ENCODE measurements at places on chromosomes 16 and 17. TPM values are rescaled to one million over a fixed set of nuclear protein-coding genes. Genes with fewer than 3 reads are reported as not detected.

The MT1H gene
- polyA plus RNA-seq, result not detected

The LPO gene
- not detected for polyA plus RNA-seq

The CPPED1 gene
- 9.8 TPM for polyA plus RNA-seq

The PLD2 gene
- polyA plus RNA-seq, result 1.9 TPM

The TBC1D26 gene
- 0.23 TPM for polyA plus RNA-seq

The KRTAP3-1 gene
- not detected for polyA plus RNA-seq

The HEATR9 gene
- 0.55 TPM for polyA plus RNA-seq

The CYB5B gene
- 115 TPM for polyA plus RNA-seq

GRCh38 chr17:11495613-11496012, 102.7 kb upstream of the DNAH9 start:
- DNase-seq, result no peak

GRCh38 chr16:51592535-51593300, 441.6 kb upstream of the SALL1 start:
- no peak for DNase-seq

- DNase-seq, result no peak
Observed at GRCh38 chr16:89536371-89536770, 24.1 kb upstream of the RPL13 start.

- DNase-seq, result no peak
Observed at GRCh38 chr16:5451641-5452040, 354.0 kb upstream of the EEF2KMT start.

DNA sequence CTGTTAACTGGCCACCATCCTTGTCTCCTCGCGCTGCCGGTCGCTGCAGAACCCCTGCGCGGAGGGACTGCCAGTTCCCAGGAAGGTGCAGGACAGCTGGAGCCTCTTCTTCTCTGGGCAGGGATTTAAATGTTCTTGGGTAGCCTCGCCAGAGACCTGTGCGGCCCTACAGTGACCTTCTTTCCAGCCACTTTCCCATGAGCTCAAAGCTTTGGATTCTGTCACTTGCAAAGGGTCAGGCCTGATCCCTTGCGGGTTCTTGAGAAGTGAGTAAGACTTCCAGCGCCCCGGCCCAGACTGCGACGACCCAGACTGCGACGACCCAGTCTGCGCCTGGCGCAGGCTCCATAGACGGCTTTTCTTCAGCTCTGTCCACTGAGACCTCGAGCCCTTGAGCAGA, 1.4 kb upstream of the SLFN5 start:
- DNase-seq, result peak; percentile 12

DNA sequence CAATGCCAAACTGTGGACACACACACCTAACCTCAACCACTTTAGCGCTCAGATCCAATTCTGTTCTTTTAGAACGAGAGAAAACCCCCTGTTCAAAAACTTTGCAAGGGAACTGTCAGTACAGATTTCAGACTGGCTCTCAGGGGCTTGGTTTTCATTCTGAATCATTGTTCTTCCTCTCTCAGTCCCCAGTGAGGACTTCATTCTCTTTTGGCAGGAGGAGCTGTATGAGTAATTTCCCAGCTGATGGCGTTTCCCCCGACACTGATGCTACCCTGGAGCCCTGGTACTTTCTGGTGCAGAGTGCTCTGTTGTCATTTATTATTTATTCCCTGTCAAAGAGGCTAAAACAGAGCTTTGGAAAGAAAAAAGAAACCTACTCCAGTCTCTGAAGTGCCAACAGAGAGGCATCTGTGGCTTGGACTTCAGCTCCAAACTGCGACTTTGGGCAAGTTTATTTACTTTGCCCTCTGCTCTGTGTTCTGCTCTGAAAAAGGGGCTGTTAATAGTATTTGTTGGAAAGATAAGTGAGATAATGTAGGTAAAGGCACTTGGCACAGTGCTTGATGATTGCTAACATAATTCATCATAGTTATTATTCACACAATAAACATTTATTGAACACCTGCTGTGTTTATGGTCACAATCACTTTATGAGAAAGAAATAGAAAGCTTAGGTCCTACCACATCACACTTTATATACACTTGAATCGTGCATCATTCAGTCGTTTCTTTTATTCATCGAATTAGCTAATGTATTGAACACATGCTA, 28.3 kb downstream of the ETV4 start:
- DNase-seq, result no peak

DNA sequence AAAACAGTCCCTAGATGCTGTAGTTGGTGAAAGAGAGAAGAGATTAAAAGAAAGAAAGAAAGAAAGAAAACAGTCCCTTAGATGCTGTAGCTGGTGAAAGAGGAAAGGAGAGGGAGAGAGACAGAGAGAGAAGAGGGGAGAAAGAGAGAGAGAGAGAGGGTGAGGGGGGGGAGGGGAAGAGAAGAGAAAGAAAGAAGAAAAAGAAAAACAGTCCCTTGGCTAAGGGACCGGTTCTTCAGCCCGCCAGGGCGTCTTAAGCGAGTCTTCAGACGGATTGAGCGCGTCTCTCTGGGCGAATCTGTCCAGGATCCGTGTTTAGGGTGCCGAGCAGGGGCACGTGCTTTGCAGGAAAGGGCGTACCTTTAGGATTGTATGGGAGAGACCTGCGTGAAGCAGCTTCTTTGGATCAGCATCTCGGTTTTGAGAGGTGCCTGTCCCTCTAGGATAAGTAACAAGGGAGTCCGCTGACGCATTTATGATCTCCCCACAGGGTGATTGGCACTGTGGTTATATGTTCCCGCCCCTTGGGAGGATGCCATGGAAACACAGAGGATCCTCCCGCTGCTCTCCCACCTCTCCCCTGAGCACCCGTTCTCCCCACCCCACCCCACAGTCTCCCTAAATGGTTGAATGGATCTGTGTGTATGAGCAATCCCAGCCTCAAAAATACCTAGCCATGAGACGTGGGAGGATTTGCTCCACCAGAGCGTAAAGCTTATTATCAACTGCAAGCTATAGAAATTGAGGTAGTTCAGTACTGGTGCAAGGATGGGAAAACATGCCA, 16.7 kb downstream of the GNGT2 start:
- no peak for DNase-seq

DNA sequence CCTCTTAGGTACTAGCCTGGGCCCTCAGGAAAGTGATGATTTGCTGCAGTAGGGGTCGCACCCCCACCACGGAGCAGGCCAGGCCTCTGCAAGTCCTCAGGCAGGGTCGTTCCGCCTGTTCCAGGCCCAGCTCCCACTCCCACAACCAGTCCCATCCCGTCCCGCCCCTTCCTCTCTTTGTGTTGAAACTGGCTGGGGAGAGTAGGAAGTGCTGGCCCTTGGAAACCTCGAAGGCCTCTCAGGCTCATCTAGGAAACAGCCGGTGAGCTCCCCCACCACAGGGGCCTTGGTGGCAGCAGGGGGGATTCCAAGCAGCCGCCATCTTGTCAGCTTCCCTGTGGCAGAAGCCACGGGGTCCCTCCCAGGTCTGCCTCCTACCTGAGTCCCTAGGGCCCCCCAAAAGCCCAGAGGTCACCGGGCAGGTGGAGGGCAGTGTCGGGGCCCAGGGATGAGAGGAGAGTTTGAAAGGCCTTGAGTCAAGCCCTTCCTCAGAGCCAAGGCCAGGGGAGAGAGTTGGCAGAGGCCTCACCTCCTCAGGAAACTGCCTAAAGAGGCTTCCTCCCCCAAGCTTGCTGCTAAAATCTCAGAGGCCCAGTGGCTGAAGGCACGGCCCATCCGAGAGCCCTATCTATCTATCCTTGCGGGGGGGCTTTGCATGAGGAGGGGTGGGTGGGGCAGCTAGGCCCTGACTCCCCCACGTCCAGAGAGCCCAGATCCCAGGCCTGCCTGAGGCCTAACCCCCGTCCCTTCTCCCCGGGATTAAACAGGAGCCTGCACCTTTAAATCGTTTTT, 22.2 kb downstream of the MMP15 start:
- DNase-seq, result no peak

DNA sequence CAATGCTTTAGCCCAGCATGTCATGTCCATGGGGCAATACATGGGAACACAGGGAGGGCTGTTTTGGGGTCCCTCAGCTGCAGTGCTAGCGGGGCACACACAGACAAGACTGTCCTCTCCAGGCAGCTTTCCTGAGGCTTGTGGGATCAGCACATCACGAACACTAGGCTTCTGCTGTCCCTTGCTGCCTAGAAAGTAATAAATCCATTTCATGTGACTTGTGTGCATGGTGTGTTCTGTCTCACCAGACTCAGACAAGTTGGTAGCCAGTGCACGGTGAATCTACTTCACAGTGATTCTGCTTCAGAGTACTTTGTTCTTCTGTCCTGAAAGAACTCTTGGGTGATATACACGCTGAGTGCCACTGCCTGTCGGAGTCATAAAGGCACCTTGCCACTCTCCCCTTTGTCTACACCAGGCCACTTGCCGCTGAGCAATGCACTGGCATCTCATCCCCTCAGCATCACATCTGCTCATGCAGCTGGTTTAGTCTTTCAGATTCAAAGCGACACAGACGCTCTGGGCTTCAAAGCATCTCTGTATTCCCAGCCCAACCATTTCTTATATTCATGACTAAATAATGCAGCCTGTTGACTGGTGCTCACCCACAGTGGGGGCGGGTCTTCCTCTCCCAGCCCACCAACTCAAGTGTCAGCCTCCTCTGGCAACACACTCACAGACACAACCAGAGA, 95.2 kb upstream of the COX10 start:
- DNase-seq, result no peak

GRCh38 chr16:50550035-50550434, 1.8 kb downstream of the NKD1 start:
- DNase-seq, result peak; percentile 59

DNA sequence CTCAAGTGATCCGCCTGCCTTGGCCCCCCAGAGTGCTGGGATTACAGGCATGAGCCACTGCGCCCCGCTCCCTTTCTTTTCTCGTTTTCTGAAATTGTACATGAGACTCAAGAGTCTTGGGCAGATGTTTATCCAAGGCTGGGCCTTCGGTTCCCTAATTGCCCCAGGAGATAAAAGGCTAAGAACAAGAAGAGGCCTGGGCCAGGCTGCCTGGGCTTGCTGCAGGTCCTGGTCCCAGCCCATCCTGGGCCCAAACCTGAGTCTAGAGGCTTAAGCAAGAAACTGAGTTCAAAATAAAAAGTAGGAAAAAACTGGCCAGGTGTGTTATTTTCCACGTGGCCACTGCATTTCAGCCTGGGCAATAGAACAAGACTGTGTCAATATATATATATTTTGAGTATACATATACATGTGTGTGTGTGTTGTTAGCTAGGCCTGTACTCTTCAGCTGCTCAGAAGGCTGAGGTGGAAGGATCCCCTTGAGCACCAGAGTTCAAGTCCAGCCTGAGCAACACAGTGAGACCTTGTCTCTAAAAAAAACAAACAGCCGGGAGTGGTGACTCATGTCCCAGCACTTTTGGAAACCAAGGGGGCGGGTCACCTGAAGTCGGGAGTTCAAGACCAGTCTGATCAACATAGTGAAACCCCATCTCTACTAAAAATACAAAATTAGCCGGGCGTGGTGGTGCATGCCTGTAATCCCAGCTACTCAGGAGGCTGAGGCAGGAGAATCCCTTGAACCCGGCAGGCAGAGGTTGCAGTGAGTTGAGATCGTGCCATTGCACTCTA, 6.8 kb upstream of the CLUH start:
- DNase-seq, result no peak

DNA sequence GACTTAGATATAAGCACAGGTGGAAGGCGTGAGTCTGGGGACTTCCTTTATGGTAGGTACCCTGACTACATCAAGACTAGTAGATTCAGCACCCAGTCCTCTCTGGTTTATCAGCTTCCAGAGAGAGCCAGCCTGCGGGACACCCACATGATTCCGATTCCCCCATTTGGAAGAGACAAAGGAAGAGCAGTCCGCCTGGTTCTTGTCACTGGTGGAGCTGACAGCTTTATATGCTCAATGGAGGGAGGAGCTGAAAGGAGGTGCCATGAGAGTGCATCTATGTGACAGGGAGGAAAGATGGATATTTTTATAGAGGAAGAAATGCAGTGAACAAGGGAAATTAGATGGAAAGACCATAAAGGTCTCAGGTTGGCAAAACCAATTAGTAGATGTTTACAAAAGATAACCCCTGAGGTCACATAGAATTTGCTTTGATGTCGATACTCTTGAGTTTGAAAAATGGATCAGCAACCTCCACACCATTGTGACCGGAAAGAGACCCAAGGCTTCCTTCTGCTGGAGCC, 437.7 kb downstream of the PMP22 start:
- no peak for DNase-seq

GRCh38 chr16:22322021-22322471, 24.8 kb downstream of the POLR3E start:
- DNase-seq, result no peak

- DNase-seq, result no peak
Observed at GRCh38 chr17:62601471-62601870, 26.0 kb upstream of the MRC2 start.

DNA sequence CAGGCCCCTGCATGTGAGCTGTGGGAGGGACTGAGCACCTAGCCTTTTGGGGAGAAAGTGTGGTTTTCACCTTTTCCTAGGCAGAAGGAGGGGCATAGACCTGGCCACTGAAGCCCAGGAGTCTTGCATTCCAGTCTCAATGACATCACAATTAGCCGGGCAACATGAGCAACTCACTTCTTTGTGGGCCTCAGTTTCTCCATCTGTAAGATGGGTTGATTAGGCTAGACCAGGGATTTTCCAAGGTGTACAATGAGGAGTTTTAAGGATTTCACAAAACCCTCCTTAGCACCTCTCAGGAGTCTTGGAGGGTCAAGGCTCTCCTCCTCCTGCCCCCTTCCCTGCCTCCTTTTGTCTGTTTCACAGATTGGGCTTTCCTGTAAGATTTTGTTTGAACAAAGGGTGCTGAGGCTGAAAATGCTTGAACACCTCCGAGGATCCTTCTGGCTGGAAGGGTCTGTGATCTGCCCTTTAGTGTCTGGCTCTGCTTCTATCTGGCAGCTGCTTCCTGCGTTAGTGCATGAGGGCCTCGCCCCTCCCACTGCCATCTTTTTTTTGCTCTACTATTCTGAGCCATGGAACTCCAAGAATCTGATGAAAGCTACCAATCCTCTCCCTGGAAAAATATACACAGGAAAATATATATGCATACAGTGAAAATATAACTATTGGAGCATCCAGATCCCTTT, 52.4 kb upstream of the ETV4 start:
- DNase-seq, result no peak

DNA sequence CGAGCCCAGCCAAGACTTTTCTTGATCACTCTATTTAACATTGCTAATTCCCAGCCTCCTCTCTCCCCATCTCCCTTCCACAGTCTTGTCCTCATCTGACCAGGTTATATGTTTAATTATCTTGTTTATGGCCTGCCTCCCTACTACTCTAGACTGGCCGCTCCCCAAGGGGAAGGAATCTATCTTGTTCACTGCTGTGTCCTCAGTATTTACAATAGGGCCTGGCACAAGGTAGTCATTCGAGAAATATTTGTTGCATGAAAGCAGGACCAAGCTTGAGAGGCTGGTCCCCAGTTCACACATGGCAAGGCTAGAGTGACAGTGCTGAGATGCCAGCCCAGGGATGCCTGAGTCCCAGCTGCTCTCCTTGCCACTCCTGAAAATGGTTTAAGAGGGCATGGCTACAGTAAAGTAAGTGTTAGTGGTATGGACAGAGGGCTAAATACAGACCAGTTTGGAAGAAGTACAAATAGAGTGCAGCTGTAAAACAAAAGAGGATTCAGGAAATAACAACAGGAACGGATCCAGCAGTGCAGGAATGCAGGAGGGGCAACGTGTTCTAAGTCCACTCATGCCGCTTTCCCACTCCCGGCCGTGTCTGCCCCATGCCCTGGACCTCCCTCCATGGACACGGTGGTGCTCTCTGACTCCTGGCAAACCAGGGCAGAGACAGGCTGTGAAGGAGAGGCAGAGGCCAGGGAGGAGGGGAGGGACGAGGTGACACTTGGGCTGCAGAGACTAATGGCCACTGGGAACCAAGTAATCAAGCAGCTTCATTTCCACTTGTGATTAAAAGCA, 65.6 kb downstream of the TOM1L2 start:
- no peak for DNase-seq
